Posterior vena cava (tissue), 2 donors: ENCODE measurements at places on chromosomes 5 and 9. TPM values are rescaled to one million over a fixed set of nuclear protein-coding genes. Genes with fewer than 3 reads are reported as not detected.

DNA sequence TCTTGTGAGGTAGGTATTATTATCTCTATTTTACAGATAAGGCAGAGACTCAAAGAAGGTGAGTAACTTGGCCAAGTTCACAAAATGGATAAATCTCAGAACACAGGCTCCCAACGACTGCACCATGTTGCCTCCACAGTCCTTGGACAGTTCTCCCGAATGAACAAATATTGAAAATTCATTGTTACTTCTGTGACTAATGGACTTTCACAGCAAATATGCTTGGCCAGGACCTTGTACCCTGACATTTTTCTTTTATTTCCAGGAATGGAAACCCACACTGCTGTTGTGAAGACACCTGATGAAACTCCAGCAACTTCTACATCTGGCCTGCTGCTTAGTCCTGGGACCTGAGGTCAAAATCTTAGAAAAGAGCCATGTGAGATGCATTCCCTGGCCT is 2.5 kb upstream of the CYSTM1 start:
- DNase-seq = no peak

DNA sequence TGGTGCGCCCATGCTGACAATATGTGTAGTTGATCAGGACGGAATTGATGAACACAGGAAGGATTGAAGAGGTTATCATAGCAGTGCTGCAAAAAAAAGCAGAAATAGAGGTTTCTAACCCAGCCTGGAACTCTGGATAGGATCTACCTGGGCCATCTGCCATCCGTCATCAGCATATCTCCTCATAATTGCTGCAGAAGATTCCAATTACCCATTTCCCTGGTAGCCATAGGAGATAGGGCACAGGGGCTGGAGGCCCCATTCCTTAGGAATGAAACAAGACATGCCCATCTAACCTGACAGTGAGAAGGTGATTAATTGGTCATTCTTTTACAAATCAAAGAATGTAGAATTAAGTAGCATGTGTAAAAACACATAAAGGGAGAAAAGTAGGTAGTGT is 60.3 kb upstream of the TRIM32 start:
- DNase-seq = no peak

DNA sequence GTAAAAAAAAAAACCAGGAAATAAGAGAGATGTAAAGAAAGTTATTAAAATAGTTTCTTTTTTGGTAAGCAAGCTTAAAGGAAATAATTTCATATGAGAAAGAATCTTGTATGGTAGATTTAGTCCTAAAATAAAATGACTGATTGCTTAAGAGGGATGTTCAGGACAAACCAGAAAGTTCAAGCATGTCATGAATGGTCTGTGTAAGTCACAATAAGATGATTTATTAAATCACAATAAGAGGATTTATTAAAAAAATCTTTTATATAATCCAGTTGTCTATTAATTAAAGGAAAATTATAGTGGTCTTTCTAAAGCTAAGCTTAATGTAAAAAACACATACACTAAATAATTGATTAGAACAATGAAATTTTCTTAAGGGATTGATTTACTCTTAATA is 91.8 kb upstream of the OR13F1 start:
- DNase-seq = no peak

GRCh38 chr5:150763023-150763769 is 4.4 kb upstream of the DCTN4 start:
- peak; percentile 88 for DNase-seq

DNA sequence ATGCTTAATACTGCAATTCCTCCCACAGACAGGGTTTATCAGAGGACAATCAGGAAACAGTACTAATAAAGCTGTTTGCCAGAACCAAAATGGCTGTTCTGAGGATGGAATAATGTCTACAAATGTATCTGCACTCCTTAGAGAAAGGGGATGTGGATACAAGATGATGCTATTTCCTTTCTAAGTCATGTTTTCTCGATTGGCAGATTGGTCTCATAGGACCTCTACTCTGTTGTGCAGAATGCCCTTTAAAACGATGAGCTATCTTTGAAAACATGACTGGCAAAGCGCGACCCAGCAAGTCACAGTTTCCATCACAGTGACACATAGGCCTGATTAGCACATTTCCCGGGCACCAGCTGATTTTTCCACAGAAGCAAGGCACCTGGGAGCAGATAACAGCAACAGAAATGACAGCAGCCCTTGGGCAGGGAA is 54.0 kb downstream of the AOPEP start:
- no peak for DNase-seq

The PCDH12 gene
- total RNA-seq = 9.3 TPM

DNA sequence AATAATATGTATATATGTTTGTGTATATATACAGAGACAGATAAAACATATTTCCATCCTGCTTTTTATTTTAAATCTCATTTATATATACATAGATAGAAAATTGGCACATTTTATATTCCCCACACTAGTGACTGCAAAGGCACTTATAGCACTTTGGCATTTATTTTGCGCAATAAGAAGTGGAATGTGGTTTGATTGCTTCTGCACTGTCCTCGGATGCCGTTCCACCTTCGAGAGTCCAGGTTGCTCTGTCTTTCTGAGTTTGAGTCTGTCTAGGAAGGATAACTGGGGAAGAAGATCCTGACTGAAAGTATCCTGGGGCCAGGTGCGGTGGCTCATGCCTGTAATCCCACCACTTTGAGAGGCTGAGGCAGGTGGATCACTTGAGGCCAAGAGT is 66.5 kb upstream of the ENTREP1 start:
- no peak for DNase-seq

The NOL8 gene
- 24.0 TPM for total RNA-seq

DNA sequence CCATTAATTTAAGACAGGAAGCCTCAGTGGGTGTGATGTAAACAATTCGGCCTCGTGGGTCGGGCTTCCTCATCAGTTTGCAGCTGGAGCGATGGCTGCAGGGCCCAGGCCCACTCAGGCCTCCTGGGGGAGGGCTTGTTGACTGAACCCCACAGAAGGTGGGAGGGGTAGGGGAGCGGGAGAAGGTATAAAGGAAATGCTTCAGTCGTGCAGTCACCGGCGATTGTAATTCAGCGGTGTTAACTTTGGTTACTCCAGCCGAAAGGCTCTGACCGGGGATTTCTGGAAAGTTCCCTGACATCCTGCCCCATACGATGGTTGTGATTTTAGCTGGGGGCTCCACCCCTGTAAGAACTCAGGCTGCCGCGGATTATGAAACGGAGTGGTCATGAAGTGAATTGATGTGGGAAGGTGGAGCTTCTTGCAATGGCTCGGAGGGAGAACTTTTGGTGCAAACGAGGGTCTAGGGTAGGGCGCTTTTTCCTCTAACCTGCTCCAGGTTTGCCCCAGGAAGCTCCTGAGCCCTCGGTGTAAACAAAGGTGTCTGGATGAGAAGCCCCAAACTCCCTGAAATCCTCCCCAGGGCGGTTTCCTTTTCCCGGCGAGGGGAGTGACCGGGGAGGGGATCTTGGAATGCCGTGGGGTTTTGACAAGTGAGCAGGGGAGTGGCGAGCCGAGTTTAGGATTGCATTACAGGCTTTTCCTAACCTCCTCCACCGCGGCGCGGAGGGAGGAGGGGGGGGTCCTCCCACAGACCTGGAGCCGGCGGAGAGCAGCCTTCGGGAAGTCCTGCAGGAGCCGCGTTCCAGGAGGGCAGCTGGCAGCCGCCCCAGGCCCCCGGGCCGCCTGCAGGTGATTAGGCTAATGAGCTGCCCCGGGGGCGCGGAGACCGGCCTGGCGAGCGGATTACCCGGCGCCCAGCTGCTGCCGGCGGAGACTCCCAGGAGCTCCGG is 215.5 kb downstream of the PDZD2 start:
- no peak for DNase-seq

DNA sequence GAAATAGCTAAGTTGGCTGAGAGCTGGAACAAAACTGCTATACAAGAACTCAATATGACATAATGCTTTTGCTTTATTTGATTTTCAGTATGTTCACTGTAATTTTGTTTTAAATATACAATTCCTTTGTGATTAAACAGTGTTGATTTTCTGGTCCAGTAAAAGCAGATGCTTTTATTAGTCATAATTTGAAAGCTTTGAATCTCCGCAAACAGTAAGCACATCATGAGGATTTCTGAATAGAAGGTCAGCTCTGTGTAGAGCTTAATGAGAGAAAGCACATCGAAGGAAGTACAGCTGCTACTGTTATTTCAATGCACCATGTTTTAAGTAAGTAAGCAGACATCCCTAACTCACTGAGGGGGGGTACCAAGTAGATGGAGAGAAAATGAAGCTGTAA is 701.3 kb upstream of the ACO1 start:
- no peak for DNase-seq

GRCh38 chr9:128575469-128575868 is 23.1 kb downstream of the SPTAN1 start:
- no peak for DNase-seq

The GAS1 gene
- total RNA-seq = 160 TPM

GRCh38 chr9:124394596-124394995 is 20.6 kb downstream of the PSMB7 start:
- DNase-seq = no peak

The ZSWIM6 gene
- total RNA-seq = 14.0 TPM

DNA sequence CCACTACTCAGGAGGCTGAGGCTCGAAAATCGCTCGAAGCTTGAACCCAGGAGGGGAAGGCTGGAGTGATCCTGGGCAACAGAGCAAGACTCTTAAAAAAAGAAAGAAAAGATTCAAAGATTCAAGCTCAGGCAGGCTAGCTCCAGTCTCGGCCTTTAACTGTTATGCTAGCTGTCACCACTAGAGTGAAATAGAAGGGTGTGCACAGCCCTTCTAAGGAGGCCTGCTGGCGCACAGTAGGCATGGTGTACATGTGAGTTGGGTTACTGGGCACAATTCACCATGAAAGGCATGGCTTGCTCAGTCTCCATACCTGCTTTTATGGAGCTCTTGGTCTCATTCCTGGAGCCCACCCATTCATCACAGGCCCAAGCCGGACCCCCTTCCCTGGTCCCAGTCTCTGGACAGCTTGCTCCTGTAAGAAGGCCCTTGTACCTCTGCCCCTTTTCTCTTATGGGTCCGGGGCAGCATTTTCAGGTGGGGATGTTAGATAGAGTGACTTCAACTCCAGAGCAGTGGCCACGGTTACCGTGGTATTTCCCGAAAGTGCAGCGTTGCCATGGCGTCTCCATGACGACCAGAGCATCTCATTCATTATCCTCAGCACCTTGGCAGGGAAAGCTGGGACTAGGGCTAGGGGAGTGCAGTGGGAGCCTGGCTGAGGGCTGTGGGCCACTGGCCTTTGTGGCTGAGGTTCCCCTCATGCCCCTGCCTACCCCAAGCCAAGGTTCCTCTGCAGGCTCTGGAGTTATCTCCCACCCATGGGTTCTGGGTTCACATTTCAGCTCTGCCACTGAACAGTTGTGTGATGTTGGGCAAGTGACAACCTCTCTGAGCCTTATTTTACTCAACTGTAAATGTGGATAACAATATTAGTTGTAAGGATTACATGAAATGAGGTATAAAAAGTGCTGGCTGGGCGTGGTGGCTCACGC is 5.7 kb downstream of the NDST1 start:
- DNase-seq = no peak

- DNase-seq = no peak
These were observed 135.3 kb downstream of the DRD1 start for GRCh38 chr5:175308701-175309100.

The GADD45G gene
- total RNA-seq = 9.2 TPM

The QRFP gene
- not detected for total RNA-seq

DNA sequence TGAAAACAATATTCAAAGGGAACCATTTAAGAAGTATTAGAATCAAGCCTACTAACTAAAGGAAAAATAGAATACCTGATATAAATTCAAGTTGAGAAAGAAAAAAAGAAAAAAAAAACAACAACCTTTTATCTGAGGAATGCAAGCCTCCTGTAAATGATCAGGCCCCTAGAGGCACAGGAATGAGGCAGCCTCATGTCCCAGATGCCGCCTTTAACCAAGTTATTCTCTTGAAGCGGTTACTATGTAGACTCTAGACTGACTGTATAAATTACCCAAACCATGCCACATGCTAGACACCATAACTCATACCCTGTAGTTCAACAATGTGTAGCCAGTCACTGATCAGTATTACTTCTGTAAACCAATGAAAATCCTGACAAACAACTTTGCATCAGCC is 929.6 kb downstream of the TAF11L14 start:
- no peak for DNase-seq

DNA sequence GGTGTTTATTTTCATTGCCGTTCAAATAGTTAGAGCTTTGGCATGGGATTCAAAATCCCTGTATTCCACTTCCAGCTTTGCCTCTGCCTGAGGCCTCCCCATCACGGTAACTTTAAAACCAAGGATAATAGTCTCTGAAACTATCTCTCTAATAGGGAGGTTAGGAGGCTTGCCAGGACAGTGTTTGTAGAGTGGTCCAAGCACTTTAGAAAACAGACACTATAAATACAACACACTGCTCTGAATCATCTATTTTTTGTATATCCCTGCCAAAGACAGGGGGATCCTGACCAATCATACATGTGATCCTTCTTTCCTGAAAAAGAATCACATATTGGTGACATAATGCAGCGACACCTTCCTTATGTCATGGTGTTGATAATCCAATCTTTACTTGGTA is 326.8 kb downstream of the BNC2 start:
- no peak for DNase-seq

- no peak for DNase-seq
These were observed 112.8 kb downstream of the MAPKAP1 start for GRCh38 chr9:125594223-125594610.

DNA sequence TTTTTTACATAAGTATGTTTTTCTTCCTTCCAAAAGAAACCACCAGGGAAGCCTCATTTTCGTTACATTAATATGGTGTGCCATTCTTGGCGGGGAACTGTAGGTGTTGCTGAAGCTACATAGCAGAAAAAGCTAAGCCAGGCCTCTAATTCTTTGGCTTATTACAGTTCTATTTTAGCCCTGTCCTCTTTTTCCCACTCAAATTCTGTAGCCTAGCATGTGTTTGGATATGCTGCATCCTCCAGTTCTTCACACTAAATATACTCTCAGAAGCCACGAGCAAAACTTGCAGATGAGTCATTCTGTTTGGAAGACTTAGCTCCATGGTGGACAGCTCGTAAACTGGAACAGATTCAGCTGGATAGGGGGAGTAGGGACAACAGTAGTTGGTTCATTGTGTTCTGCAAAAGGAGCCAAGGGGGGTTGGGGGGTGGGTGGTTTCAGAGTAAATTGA is 369.4 kb downstream of the TMEM161B start:
- DNase-seq = no peak

DNA sequence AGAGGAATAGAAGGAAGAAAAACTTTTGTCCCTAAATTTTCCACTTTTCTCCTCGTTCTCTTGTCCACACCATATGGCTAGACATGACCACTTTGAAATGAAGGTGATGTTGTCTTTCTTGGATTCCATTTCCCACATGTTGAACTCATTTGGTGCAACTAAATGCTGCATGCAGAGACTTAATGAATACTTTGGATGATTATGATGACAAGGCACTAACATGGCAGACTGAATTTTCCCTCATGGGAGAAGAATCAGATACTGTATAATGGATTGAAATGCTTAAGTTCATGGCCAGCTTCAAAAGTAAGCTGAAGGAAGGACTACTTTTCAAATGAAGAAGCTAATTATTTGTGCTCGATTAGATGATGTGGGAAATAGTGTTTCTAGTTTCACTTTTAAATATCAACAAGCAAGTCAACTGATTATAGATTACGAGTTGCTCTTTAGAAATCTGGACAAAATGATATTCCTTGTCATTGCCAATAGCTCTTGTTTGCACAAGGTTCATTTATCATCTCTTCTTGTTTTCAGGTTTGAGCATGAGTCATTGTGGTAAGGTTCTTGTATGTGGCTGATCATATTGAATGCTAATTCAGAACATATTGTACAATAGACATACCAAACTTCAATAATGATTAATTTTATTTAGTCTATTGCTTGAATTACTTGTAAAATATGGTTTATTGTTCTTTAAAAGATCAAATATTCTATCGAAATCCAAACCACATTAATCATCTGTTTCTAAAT is 501.3 kb upstream of the FTMT start:
- DNase-seq = no peak

The KIF20A gene
- total RNA-seq = 1.1 TPM

The IL4 gene
- not detected for total RNA-seq
